ENCODE measurements at places on chromosomes 3 and 15.

- DNase-seq: no peak
Measured at GRCh38 chr15:71687902-71688508, 122.3 kb upstream of the NR2E3 start.

DNA sequence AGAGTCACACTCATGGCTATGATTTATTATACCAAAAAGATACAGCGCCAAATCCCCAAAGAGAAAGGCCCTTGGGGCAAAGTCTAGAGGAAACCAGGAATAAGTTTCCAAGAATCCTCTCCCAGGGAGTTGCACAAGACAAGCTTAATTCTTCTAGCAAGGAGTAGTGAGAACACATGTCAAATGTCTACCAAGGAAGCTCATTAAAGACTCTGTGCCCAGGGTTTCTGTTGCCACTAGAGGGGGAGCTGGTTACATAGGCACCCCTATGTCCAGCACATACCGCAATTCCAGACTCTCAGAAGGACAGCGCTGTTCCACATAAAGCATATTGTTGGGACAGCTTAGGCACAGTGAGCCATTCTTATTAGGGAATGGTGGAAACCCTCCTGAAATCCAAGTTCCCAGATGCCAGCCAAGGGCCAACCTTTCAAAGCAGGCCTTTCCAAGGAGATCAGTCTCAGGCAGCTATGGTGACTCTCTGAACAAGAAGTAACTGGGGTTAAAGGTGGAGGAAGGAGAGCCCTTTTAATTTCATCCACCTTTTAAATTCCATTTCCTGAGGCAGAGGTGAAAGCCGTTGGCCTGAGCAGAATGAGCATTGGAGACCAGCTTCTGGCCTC, 194.2 kb downstream of the UACA start:
- DNase-seq: no peak

DNA sequence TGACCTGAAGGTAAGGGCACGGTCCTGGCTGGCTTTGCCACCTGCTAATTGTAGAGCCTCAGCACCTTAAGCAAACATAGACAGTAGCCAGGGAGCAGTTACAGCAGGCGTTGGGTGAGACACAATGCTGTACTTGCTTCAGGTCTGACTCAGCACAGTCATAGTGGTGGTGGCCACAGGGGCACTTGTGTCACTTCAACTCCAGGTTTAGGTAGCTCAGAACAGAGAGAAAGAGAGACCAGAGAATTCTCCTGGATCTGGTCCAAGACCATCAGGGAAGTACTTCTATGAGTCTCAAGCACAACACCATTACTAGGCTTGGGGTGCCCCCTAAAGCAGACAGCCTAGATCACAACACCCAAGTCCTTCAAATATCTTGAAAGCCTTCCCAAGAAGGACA, 204.4 kb downstream of the OTOL1 start:
- no peak for DNase-seq

GRCh38 chr3:159761848-159762635, 226.6 kb upstream of the IL12A start:
- no peak for DNase-seq

GRCh38 chr3:146124126-146124801, 36.7 kb downstream of the PLOD2 start:
- DNase-seq: no peak

DNA sequence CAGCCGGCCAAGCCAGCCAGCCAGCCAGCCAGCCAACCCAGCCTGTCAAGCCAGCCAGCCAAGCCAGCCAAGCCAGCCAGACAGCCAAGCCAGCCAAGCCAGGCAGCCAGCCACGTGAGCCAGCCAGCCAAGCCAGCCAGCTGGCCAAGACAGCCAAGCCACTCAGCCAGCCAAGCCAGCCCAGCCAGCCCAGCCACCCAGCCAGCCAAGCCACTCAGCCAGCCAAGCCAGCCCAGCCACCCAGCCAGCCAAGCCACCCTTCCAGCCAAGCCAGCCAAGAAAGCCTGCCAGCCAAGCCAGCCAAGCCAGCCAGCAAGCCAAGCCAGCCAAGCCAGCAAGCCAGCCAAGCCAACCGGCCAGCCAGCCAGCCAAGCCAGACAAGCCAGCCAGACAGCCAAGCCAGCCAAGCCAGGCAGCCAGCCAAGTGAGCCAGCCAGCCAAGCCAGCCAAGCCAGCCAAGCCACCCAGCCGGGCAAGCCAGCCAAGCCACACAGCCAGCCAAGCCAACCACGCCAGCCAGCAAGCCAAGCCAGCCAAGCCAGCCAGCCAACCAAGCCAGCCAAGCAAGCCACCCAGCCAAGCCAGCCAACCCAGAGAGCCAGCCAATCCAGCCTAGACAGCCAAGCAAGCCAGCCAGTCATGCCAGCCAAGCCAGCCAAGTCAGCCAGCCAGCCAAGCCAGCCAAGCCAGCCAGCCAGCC, 199.5 kb downstream of the GOLGA6L6 start:
- no peak for DNase-seq

- DNase-seq: no peak
Measured at GRCh38 chr3:120796976-120797375, 54.4 kb downstream of the GTF2E1 start.
